ENCODE measurements at places on chromosomes 1 and 21.
A peak's percentile ranks its signal among the peaks of the same experiment; 100 is the strongest.

- no peak for DNase-seq
These were observed 61.0 kb upstream of the FAM20B start for GRCh38 chr1:178964469-178965330.

DNA sequence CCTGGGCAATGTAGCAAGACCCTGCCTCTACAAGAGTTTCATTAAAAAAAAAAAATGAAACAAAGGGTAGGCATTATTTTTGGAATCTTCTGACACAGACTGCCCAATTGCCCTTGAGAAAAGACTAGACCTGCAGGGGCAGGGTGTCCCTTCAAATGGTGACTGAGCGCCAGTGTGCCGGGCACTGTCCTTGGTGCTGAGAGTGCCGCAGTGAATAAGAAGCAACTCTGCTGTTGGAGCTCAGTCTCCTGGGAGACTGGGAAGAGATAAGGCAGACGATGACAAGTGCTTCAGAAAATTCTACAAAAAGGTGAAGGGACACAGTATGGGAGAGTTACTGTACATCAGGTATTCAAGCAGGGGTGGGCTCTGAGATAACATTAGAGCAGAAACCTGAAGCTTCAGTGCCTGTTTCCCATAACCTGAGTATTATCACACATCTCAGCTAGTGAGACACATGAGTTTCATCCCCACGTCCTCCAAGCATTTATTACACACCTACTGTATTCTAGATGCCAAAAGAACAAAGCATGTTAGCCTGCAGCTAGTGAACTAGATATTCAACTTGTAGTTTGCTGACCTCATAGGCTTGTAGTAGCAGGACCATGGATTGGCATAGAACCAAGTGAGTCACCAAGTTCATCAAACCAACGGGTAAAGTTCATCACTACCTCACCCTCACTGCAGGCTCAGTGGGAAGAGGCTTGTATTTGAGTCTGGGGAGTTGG lies 18.4 kb upstream of the RPL11 start:
- DNase-seq: no peak

- DNase-seq: no peak
These were observed 37.1 kb downstream of the EIF4G3 start for GRCh38 chr1:21139601-21140000.

DNA sequence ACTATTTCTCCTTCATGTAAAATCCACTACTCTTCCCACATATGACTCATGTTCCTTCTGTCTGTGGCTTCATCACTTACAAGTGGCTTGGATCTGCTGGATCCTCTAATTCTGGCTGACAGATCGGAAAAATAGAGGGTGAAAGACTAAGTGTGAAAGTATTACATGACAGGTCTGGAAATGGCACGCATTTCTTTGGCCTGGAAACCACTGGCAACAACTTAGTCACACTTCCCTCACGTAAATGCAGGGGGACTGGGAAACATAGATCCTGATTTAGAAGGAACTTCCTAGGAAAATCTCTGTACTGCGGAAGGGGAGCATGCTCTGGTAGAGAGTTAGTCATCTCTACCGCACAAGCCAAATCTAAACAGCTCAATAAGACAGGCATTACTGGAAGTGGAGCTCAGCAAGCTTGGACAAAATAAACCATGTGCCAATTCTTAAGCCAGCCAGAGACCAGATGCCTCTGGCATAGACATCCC lies 305.4 kb upstream of the PTBP2 start:
- DNase-seq: no peak

DNA sequence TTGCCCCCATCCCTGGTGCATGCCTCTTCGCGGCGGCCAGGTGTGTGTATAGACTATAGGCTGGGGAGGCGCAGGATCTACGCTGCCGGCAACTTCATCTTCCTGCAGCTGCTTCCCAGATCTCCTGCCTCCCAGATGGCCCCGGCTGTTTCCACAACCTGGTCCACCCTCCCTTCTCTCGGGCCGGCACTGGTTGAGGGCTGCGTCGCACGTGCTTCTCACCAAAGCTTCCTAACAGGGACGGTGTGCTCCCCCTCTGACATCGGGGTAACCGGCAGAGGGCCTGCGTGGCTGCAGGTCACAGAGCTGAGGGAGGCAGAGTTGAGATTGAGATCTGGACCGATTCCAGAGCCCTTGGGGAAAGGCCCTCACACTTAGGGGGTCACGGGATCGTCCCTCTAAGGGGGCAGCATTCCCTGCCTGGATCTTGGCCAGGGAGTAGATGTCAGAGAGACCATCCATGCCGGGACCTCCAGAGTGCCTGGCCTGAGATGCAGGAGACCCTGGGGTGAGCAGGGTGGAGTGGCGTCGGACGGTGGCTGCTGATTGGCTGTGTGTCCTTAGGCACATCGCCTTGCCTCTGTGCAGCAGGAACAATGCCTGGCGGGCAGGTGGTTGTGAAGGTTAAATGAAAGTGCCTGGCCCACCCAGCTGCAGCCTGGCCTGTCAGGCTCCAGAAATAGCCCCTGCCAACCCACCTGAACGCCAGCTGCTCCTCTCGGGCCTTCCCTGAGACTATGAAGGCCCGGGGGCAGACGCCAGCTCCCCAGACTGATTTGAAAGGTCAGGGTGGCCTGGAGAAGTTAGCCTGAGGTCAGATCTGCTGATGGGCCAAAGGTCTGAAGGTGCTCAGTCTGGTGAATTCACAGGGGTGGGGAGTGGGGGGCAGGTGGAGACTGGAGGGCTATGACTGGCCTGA lies 6.1 kb upstream of the MASP2 start:
- peak; percentile 43 for DNase-seq

- no peak for DNase-seq
These were observed 152.8 kb upstream of the DPT start for GRCh38 chr1:168881656-168882260.

GRCh38 chr21:15968776-15969310 lies 239.1 kb downstream of the USP25 start:
- DNase-seq: no peak

DNA sequence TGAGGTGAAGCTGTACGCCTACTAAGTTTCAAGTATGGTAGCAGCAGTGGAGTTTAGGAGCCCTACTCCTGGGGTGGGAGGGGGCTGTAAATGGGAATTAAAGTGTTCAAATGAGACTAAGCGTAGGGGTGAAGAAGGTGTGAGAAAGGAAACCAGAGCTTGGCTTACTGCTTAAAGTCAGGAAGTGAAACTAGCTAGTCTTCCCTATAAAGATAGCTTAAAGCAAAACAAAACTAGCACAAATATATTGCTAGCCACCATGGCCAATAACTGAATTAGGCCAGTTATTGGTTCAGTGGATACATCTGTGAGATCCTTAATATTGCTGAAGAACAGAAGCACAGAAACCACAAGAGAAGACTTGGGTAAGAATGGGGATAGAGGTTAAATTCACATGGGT lies 492.2 kb upstream of the PKN2 start:
- DNase-seq: no peak

DNA sequence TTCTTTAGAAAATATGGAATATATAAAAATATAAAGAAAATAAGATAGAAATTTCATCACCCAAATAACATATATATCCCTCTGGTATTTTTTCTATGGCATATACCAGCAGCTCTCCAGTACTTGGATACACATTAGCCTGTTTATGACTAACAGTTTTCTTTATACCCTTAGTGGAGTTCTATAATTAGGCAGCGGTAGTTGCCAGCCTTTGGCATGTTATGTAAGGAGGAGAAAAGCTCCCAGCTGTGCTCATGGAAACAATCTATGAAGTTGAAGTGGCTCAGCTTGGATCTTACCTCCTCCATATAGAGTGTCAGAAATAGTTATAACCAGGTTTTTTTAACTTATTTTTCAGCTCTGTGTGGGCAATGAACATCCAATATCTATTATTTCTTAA lies 1636.8 kb downstream of the AMY1C start:
- DNase-seq: no peak

DNA sequence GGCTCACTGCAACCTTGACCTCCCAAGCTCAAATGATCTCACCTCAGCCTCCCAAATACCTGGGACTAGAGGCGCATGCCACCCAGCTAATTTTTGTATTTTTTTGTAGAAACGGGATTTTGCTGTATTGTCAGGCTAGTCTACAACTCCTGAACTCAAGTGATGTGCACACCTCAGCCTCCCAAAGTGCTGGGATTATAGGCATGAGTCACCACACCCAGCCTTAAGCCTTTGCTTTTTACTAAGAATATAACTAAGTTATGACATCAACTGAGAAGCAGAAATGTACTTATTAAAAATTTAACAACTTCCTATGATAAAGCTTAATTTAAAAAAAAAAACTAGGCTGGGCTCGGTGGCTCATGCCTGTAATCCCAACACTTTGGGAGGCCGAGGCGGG lies 8.9 kb upstream of the LSS start:
- DNase-seq: no peak

GRCh38 chr1:19065526-19066247 lies 109.2 kb upstream of the IFFO2 start:
- no peak for DNase-seq

- DNase-seq: no peak
These were observed 52.9 kb downstream of the NFIA start for GRCh38 chr1:61135291-61135690.

DNA sequence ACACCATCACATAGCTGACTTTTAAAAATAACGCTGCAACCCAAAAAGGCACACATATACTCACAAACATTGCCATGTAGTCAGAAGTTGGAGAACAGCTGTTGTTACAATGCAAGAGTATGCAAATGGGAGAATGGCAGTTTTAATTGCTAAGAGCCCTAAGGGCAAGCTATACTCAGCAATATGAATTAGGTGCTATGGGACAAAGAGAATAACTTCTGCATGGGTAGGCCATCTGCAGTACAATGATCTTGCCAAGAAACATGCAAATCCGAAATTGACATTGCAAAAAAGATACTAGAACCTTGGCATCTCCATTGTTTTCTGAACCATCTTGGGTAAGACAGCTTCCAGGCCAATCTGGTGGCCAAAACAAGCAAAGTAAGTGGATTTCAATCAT lies 697.8 kb downstream of the LRRIQ3 start:
- DNase-seq: no peak

- DNase-seq: no peak
These were observed 10.1 kb upstream of the ELAVL4 start for GRCh38 chr1:50098591-50099021.

- DNase-seq: peak; percentile 71
These were observed at the start of gene TUT4 for GRCh38 chr1:52552505-52553361. TUT4 (minus strand) TSS chr1:52553092; CDS start chr1:52526280, 26,812 bp downstream.

DNA sequence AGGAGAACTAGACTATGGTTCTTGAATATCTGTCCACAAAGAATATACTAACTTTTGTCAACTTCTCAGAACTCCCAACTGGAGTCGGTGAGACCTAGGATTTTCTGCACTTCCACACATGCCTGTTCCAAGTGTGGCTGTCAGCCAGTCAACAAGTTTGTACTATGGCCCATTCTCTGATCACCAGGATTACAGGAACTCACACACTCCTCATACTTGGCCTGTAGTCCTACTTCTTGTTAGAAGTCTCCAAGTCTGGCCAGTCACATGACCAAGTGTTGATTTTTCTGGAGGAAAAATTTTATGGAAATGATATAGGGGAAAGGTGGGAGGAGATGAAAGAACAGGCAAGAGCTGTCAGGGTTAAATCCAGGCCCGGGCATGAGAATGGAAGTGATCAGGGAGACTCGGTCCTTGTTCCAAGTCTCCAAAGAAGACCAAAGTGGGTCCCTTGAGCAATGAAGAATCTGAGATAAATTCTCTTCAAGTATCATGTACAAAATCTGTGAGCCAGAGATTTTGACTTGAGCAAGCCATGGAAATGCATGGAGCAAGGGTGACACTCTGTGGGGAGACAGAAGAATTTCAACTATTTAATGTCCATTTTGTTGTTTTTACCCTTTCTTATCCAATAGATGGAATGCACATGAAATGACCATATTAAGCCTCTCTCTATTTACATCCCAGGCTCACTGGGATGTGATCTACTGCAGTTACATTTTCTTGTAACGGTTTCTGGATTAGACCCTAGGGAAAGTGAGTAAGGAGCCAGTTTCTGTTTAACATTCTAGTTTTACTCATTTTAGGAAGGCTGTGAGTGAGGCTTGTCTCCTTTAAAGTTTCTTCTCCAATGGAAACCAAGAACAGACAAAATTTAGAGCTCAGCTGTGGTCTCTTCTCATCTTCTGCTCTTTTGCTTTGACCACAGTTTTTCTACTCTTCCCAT lies 320.9 kb downstream of the ASTN1 start:
- DNase-seq: no peak

DNA sequence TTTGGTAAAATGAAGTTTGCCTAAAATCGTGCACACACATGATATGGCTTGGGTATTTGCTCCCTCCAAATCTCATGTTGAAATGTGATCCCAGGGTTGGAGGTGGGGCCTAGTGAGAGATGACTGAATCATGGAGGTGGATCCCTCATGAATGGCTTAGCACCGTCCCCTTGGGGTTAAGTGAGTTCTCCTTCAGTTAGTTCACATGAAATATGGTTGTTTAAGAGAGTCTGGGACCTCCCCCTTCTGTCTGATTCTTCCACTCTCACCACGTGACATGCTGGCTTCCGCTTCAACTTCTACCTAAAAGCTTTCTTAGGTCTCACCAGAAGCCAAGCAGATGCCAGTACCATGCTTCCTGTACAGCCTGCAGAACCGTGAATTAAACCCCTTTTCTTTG lies 58.4 kb downstream of the SIPA1L2 start:
- DNase-seq: no peak

- no peak for DNase-seq
These were observed 43.7 kb upstream of the NFASC start for GRCh38 chr1:204826970-204827369.

GRCh38 chr1:90728502-90729287 lies 11.6 kb upstream of the BARHL2 start:
- no peak for DNase-seq

GRCh38 chr1:207876131-207876530 lies 34.8 kb downstream of the CD34 start:
- no peak for DNase-seq

- no peak for DNase-seq
These were observed 69.1 kb downstream of the SMYD3 start for GRCh38 chr1:246437961-246438360.

- no peak for DNase-seq
These were observed 11.7 kb downstream of the HES2 start for GRCh38 chr1:6408023-6408422.

Data from stimulated activated CD4-positive, alpha-beta T cell treated with anti-CD3 and anti-CD28 coated beads, Interleukin-4, amount 100 ng/mL, for 4 hours (primary cell).